ENCODE measurements at places on chromosomes 5 and 9. TPM values are rescaled to one million over a fixed set of nuclear protein-coding genes. Genes with fewer than 3 reads are reported as not detected.

Gene CNTNAP3B
- total RNA-seq = 1.9 TPM

Gene ENHO
- 9.2 TPM for total RNA-seq

Gene LCN1
- total RNA-seq = not detected

Gene FBP2
- not detected for total RNA-seq

Gene DMAC1
- 26.3 TPM for total RNA-seq

- no peak overlapping the region for H3K27ac ChIP-seq
- H3K4me1 ChIP-seq = peaks cover 6% of the 10 kb centered on the region
- H3K27me3 ChIP-seq = no peaks in the 10 kb centered on the region
- H3K4me3 ChIP-seq = no peak overlapping the region
- DNase-seq = no peak
Observed at GRCh38 chr9:108473209-108474112, 382.3 kb downstream of the ACTL7B start.

- no peak overlapping the region for H3K27ac ChIP-seq
- no peak for DNase-seq
- H3K27me3 ChIP-seq = no peaks in the 10 kb centered on the region
- peaks cover 6% of the 10 kb centered on the region for H3K4me1 ChIP-seq
- no peak overlapping the region for H3K4me3 ChIP-seq
Observed at GRCh38 chr5:170513856-170514525, 10.2 kb downstream of the KCNIP1 start.

GRCh38 chr5:1652873-1653697 is 129.3 kb upstream of the LPCAT1 start:
- peaks cover 9% of the 10 kb centered on the region for H3K27me3 ChIP-seq
- H3K4me1 ChIP-seq = no peaks in the 10 kb centered on the region
- H3K36me3 ChIP-seq = no peaks in the 10 kb centered on the region
- peak; percentile 24 for DNase-seq
- peak overlapping the region; percentile 46 for H3K4me3 ChIP-seq

- DNase-seq = no peak
- H3K27ac ChIP-seq = no peak overlapping the region
- H3K4me3 ChIP-seq = no peak overlapping the region
Observed at GRCh38 chr5:139180850-139181249, 17.3 kb downstream of the SIL1 start.

- no peak for DNase-seq
- no peak overlapping the region for H3K4me3 ChIP-seq
- no peaks in the 10 kb centered on the region for H3K36me3 ChIP-seq
- H3K27me3 ChIP-seq = no peaks in the 10 kb centered on the region
Observed at GRCh38 chr5:166672431-166672830, 1619.0 kb upstream of the WWC1 start.

DNA sequence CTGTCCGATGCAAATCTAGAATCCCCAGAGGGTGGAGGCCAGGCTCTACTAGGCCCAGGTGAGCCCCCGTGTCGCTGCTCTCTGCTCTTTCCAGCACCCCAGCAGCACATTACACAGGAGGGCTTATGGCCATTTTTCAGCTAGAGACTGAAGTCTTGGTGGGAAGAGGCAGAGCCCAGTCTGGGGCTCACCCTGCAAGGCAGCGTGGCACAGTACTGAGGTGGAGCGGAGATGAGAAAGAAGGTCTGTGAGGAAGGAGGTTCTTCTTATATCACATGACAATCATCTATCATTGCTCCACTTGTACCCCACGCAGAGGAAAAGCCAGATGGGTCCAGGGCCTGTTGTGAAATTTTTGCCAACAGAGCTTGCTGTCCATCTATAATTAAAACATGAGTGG is 10.0 kb upstream of the KIF12 start:
- no peak overlapping the region for H3K4me3 ChIP-seq
- no peak for DNase-seq
- 0 out of 2 replicates have a peak, but pooled peaks cover 6% of the 10 kb centered on the region for H3K27me3 ChIP-seq
- H3K4me1 ChIP-seq = no peaks in the 10 kb centered on the region
- H3K27ac ChIP-seq = no peak overlapping the region

- no peak overlapping the region for H3K27ac ChIP-seq
- no peaks in the 10 kb centered on the region for H3K4me1 ChIP-seq
- no peaks in the 10 kb centered on the region for H3K27me3 ChIP-seq
- no peaks in the 10 kb centered on the region for H3K36me3 ChIP-seq
- no peak for DNase-seq
- H3K4me3 ChIP-seq = no peak overlapping the region
Observed at GRCh38 chr5:54792611-54793404, 192.6 kb downstream of the ESM1 start.

- DNase-seq = no peak
- H3K27ac ChIP-seq = no peak overlapping the region
- H3K36me3 ChIP-seq = peaks cover 15% of the 10 kb centered on the region
- no peaks in the 10 kb centered on the region for H3K27me3 ChIP-seq
- H3K4me3 ChIP-seq = no peak overlapping the region
- peaks cover 6% of the 10 kb centered on the region for H3K4me1 ChIP-seq
Observed at GRCh38 chr5:142905348-142905747, 135.2 kb downstream of the ARHGAP26 start.

DNA sequence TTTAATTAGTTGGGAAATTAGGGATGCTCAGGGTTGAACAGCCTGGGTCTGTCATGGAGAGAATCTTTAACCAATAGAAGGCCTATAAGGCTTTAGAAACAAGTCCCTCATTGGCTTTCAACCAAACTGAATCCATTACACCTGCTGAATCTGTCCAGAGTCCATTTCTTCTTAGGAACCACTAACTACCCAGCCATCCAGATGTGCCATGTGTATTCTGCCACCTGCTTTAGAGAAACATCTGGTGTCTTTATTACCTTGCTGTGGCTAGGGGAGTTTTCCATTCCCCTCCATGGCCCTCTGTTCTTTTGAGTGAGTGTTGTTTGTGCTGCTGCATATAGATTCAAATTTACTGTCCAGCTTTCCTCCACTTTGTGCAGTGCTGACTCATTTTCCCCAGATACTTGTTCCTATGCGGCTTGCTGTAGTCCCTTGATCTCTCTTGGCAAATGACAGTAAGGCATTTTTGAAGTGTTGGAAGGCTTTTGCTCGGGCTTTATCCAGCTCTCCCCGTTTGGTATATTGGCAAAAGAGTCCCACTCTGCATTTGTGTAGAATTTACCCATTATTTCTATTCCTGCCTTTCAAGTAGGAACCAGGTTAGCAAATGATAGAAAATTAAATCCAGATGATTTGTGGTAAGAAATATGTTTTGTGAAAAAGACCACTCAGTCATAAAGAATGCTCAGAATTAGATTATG is 54.6 kb downstream of the NLN start:
- H3K4me1 ChIP-seq = no peaks in the 10 kb centered on the region
- H3K36me3 ChIP-seq = peaks cover 18% of the 10 kb centered on the region
- H3K4me3 ChIP-seq = no peak overlapping the region
- no peak overlapping the region for H3K27ac ChIP-seq
- H3K27me3 ChIP-seq = no peaks in the 10 kb centered on the region

DNA sequence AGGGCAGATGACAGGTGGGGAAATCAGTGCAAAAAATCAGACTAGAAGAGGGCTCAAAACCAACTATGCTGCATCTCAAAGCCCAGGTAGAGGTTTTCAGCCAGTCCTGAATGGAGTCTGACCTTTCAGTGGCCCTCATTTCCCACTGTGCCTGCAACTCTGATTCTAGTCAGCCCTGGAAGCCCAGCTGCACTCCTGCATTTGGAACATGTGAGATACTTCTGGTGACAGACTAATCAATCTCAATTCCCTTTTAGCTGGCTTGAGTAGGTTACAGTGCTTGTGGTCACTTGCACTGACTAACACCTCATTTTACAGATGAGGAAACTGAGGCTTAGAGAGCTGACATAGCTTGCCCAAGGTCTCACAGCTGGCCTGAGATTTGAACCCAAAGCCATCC is 7.9 kb upstream of the ACSL6 start:
- H3K36me3 ChIP-seq = no peaks in the 10 kb centered on the region
- no peaks in the 10 kb centered on the region for H3K27me3 ChIP-seq
- H3K27ac ChIP-seq = no peak overlapping the region
- H3K4me1 ChIP-seq = no peaks in the 10 kb centered on the region
- no peak for DNase-seq

- peak; percentile 55 for DNase-seq
- no peak overlapping the region for H3K4me3 ChIP-seq
- H3K36me3 ChIP-seq = peaks cover 43% of the 10 kb centered on the region
- H3K4me1 ChIP-seq = no peaks in the 10 kb centered on the region
- no peaks in the 10 kb centered on the region for H3K27me3 ChIP-seq
Observed at GRCh38 chr5:87400305-87400899, 12.3 kb downstream of the CCNH start.

GRCh38 chr5:122858451-122858850 is 13.0 kb downstream of the SNX24 start:
- H3K36me3 ChIP-seq = no peaks in the 10 kb centered on the region
- H3K4me3 ChIP-seq = no peak overlapping the region
- no peaks in the 10 kb centered on the region for H3K27me3 ChIP-seq

DNA sequence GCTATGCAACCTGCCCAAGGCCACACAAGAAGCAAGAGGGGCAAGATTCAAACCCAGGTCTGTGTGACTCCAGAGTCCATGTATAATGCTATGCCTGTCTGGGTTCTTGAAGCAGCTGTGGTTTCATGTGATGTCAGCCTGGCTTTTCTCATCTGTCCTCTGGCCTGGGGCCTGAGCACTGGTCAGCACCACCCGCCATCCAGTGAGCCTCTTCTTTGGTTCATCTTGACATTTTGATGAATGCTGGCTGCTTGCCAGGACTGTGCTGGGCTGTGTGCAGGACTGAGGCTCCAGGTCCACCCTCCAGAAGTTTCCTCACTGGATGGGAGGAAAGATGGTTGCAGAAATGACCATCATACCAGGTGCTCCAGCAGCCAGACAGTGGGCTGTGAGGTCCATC is 61.5 kb downstream of the TSTD2 start:
- H3K36me3 ChIP-seq = no peaks in the 10 kb centered on the region
- no peak overlapping the region for H3K27ac ChIP-seq
- H3K27me3 ChIP-seq = no peaks in the 10 kb centered on the region
- H3K4me3 ChIP-seq = no peak overlapping the region
- DNase-seq = no peak
- no peaks in the 10 kb centered on the region for H3K4me1 ChIP-seq

DNA sequence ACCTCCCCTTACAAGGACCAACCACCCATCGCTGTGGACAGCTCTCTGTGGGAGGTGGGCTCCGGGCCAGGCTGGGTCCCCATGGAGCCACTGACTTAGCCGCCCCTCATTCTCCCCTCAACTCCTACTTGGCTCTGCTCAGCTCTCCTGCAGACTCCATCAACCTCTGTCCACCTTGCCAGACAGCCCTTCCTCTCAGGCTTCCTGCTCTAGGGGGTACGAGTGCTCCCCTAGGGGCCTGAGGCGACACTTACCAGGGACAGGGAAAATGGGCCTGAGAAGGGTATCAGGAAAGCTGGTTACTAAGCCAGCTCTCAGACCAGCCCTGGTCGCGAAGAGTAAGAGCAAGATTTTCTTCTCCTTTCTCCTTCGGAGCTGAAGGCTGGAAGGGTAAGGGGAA is 43.9 kb downstream of the SHB start:
- H3K4me3 ChIP-seq = no peak overlapping the region
- DNase-seq = peak; percentile 48
- H3K27ac ChIP-seq = no peak overlapping the region
- H3K4me1 ChIP-seq = peaks cover 60% of the 10 kb centered on the region
- no peaks in the 10 kb centered on the region for H3K36me3 ChIP-seq
- H3K27me3 ChIP-seq = no peaks in the 10 kb centered on the region

GRCh38 chr5:14086261-14086660 is 56.9 kb upstream of the TRIO start:
- H3K27ac ChIP-seq = no peak overlapping the region
- no peaks in the 10 kb centered on the region for H3K27me3 ChIP-seq
- no peaks in the 10 kb centered on the region for H3K4me1 ChIP-seq
- no peak for DNase-seq
- H3K4me3 ChIP-seq = no peak overlapping the region

DNA sequence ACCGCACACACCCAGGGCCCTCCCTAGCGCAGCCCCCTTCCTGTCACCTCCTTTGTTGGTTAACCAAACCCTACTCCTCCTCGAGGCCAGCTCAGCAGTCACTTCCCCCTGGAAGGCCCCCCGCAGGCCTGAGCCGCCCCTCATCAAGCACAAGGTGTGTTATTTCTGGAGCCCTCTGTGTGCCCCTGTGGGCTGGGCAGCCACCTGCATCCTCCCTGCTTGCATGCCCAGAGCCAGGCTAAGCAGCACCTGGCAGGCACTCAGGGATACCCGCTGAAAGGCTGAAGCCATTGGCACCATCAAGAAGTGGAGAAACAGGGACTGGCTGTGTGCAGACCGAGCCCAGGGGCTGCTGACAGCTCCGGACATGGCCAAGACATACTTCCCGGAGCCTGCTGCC is 121.8 kb downstream of the ZNF354C start:
- no peak overlapping the region for H3K27ac ChIP-seq
- H3K4me1 ChIP-seq = peaks cover 2% of the 10 kb centered on the region
- H3K36me3 ChIP-seq = no peaks in the 10 kb centered on the region
- H3K27me3 ChIP-seq = no peaks in the 10 kb centered on the region

DNA sequence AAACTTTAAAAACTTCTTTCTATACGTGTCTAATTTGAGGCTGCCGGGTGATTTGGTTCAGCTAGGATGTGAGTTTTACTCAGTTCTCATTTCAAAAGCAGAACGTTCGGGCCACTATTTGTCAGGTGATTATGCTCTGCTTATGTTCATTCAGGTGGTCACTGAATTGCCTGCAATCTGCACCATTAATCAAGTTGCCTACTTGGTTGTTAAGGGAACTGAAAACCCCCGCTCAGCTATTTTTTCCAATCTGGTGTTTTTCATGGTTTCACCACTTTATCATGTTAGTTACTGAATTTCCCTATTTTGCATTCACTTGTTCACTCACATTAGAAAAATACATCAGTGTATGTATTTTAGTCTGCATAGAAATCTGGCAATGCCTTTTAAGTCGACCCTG is 523.0 kb downstream of the CSNK1G3 start:
- no peak overlapping the region for H3K4me3 ChIP-seq
- no peaks in the 10 kb centered on the region for H3K36me3 ChIP-seq
- H3K27ac ChIP-seq = no peak overlapping the region
- DNase-seq = no peak
- H3K27me3 ChIP-seq = no peaks in the 10 kb centered on the region

Measured in GM23338 (cell line).